ENCODE measurements at places on chromosomes 1 and 21. TPM values are rescaled to one million over a fixed set of nuclear protein-coding genes. Genes with fewer than 3 reads are reported as not detected.

DNA sequence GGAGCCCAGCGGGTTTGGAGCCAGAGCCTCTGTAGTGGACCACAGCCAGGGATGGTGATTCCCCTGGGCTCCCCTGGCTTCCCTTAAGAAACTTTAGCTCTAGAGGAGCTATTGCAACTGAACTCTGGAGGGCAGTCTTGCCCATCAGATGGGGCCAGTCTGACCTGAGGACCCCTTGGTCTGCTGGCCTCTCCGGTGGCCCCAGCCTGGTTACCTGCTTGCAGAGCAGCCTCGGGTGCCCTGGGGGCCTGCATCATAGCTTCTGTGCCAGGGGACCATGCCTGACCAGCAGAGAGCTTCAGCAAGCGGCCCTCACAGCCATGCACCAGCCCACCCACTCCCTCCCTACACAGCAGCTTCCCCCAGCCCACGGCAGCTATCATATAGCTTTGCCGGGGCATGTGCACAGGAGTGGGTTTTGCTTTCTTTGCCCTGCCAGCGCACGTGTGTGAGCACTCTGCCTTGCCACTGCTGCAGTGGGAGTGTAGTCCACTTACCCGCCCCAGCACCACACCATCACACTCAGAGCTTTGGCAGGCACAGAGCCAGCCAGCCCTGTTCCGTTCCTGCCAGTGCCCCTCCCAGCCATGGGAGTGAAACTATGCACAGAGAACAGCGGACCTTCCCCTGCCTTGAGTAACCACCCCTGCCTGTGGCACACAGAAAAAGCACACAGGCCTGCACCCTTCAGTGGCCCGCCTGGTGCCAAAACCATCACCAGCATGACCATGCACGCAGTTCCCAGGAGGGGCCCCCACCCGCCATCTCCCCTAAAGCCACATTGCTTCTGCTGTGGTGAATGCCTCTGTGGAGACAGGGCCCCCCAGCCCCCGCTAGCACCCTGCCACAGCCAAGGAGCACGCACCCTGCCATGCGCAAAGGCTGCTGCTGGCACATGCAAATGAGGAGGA, 442.9 kb upstream of the NEGR1 start:
- no peak for DNase-seq

DNA sequence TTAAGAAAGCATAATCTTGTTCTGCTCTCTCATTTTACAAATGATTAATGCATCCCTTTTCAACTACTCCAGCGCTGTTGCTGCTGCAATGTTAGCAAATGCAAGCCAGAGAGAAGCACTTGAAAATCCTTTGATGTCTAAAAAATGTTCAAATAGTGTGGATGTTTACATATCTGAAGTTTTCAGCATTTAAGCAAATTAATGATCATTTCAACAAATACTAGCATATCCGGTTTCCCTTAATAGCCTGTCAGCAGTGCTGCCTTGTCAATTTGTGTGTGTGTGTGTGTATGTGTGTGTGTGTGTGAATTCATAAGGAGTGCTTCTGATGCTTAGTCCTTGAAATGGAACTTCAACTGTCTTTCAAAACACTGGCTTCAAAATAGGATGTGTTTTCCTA, 48.1 kb upstream of the WNT2B start:
- DNase-seq = no peak

DNA sequence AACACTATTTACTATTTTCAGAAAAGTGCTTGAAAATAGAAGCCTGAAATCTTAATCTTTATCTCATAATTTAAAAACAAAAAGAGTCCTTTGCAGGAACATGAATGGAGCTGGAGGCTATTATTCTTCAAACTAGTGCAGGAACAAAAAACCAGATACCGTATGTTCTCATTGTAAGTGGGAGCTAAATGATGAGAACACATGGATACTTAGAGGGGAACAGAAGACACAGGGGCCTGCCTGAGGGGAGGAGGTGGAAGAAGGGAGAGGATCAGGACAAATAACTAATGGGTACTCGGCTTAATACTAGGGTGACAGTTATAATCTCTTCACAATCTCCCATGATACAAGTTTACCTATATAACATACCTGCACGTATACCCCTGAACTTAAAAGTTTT, 176.3 kb downstream of the SDCCAG8 start:
- no peak for DNase-seq

DNA sequence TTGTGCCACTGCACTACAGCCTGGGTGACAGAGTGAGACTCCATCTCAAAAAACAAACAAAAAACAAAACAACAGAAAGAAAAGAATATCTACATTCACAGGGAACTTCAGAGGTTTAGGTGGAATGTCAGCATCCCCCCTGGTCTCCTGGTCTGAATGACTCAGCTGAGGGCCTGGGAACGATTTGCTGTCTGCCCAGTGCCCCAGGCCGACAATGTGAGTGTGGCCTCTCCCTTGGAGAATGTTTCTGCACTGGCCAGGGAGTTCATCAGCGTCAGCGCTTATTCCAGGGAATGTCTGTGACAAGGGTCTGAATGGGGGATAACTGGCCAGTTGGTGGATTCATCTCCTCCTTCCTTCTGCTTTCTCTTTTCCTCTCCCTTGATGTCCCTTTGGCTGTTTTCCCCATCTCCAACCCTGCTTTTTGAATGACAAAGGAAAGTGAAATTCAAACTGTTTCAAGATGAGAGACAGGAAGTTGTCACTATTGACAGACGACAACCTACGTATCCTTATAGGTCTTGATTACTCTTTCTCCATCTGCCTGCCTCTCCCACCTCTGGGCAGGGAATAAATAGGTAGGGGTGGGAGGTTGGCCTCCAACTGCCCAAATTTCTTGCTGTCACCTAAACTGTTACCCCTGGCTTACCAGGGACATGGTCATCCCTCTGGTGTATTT, 213.1 kb downstream of the HHAT start:
- no peak for DNase-seq

DNA sequence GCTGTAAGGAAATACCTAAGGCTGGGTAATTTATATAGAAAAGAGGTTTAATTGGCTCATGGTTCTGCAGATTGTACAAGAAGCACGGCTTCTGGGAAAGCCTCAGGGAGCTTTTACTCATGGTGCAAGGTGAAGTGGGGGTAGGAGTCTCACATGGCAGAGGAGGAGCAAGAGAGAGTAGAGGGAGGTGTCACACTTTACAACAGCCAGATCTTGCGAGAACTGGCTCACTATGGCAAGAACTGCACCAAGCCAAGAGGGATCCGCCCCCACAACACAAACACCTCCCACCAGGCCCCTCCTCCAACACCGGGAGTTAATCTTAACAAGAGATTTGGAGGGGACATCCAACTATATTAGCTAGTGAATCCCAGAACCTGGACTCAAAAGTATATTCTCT, 135.4 kb upstream of the SOD1 start:
- no peak for DNase-seq

Gene RASAL2
- 32.4 TPM for total RNA-seq
